ENCODE measurements at places on chromosomes 11 and 22.

GRCh38 chr11:16261836-16262644 is 94.3 kb downstream of the SOX6 start:
- DNase-seq = no peak

GRCh38 chr22:41146573-41146972 is 54.2 kb downstream of the EP300 start:
- DNase-seq = no peak

- no peak for DNase-seq
Measured at GRCh38 chr11:103552086-103552485, 442.9 kb downstream of the DYNC2H1 start.

DNA sequence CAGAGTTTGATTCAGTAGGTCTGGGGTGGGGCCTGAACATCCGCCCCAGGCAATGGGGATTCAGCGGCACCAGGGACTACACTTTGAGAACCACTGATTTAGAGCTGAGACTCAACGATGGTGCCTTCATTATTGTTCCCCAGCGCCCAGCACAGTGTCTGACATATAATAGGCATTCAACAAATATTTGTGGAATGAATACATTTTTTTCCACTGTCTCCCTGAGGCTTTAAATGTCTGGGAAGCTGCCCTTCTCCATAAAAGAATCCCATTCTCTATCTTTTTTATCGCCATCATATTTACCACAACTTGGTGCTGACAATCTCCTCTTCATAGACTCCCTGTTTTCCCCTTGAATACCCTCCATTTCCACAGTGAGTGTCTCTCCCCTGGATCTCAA is 23.6 kb upstream of the LMO2 start:
- no peak for DNase-seq

All from WERI-Rb-1 (cell line).